ENCODE measurements at places on chromosomes 5 and 9.

- no peak for DNase-seq
Observed at GRCh38 chr9:85602742-85603141, 139.0 kb downstream of the AGTPBP1 start.

GRCh38 chr5:43191740-43192557 is at the start of gene NIM1K:
Gene NIM1K, plus strand, starts transcription at chr5:43192225. Its CDS starts 53,551 bp downstream, at chr5:43245776.
- DNase-seq, result no peak

DNA sequence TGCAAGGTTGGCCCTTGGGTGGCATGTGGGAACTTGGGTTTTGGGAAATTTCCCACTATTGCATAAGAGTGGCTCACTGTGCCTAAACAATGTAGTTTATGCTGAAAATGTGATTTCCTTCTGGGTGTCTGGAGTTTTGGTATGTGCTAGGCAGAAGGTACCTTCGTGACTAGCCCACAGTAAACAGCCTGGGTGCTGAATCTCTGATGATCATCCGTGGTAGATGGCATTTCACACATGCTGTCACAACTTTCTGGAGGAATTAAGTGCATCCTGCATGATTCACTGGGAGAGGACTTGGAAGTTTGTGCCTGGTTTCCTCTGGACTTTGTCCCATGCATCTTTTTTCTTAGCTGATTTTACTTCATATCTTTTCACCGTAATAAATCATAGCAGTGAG is 64.5 kb downstream of the LNPEP start:
- DNase-seq, result no peak

GRCh38 chr5:61525512-61526206 is 193.6 kb downstream of the ZSWIM6 start:
- no peak for DNase-seq

GRCh38 chr5:114612406-114612805 is 250.5 kb downstream of the KCNN2 start:
- no peak for DNase-seq

DNA sequence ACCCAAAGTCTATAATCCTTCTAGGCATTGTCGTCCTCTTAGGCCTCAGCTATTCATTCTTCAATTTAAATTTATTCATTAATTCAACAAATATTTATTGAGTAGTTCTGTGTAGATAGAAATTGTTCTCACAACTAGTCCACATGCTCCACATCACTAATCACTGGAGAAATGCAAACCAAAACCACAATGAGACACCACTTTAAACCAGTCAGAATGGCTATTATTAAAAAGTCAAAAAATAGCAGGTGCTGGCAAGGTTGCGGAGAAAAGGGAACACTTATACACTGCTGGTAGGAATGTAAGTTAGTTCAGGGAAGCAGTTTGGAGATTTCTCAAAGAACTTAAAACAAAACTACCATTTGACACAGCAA is 51.1 kb upstream of the TNFSF15 start:
- no peak for DNase-seq

- DNase-seq, result no peak
Observed at GRCh38 chr9:126605792-126606482, 7.8 kb upstream of the LMX1B start.

DNA sequence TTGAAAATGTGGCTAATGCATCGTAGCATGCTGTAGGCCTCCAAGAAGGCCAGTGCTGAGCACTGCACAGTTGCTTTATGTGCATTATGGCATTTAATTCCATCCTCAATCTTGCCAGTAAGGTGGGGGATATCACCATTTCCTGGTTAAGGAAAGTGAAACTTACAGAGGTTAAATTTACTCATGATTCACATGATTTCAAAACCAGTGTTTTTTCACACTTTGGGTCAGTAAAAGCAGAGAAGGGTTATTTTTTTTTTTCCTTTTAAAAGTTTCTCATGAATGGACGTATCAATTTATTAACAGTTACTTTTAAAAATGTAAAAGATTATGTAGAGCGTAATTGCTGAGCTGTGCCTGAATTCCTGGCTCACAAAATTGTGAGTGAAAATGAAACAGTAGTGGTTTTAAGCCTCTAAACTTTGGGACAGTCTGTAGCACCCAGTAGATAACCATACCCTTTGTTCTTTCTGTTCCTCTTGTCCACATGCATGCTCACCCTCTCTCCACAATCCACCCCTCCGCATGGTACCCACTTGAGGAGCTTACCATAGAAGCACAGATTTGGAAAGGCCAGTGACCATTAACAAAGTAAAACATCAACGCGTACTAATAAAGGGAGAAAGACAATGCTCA is 21.2 kb downstream of the MAST4 start:
- DNase-seq, result peak; percentile 38

GRCh38 chr9:25994605-25995004 is 316.4 kb upstream of the TUSC1 start:
- no peak for DNase-seq

- DNase-seq, result no peak
Observed at GRCh38 chr9:80030801-80031200, 459.0 kb downstream of the TLE4 start.

DNA sequence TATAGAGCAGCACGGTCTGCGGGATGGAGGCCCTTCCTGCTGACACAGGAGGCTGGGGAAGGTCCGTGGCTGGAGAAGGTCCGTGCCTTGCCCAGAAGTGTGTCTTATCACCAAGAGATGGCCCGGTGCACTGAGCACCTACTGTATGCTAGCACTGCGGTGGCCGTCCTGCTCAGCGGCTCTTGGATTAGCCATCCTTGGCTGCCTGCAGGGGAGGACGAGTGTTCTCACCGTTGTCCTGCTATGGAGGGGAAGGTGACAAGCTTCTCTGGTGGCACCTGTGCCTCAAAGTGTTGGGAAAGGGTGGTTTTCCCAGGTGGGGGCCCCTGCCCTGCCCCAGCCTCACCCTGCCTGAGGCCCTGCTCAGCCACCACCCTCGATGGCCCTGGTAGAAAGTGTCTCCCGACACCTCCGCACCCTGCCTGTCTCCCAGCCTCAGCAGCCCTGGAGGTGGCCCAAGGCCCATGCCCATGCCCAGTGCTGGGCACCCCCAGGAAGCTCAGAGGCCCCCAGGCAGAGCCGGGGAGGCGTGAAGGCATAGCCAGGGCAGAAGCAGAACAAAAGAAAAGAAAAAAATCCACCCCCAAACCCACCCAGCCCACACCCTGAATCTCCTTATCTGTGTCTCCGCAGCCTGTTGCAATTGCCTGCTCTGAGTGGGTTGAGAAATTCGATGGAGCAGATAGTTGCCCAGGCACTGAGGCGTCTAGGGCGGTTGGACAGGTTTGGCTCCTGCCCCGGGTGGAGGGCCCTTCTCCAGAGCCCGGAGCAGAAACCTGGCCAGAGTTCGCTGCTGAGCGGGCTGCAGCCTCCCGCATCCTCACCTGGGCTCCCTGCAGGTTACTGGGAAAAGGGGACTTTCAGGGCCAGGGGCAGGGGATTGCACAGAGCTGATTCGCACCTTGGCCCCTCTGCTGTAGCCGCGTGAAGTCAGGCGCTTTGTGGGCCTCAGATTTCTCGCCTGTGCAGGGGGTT is 30.5 kb downstream of the RXRA start:
- no peak for DNase-seq

- no peak for DNase-seq
Observed at GRCh38 chr9:89153232-89154017, 25.2 kb downstream of the SHC3 start.

DNA sequence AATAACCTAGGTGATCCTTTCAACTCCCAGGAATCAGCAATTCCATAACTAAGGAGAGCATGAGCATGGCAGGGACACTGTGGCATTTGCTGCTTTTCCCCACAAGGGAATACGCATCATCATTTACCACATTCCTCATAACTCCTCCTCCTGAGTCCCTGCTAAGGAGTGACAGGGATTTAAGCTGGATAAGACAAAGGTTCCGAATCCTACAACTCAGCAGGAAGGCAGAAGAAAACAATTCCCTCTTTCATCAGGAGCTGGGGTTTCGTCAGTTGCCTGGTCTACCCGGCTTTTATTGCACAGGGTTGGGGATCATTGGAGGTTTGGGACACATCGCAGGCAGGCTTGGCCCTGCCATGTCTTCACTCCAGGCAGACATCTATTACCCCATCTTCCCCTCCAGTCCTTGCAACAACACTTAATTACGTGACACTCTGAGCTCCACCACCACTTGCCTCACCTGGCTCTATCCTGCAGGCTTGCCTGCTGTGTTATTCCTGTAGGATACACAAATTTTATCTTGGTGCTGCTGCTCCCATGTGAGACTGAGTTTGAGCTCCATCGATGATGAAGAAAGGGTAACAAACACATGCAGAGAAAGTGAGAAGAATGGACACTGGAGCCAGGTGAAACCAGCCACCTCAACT is 563.0 kb upstream of the KLF4 start:
- DNase-seq, result no peak

GRCh38 chr9:78038620-78039300 is 7.1 kb upstream of the GNAQ start:
- no peak for DNase-seq

DNA sequence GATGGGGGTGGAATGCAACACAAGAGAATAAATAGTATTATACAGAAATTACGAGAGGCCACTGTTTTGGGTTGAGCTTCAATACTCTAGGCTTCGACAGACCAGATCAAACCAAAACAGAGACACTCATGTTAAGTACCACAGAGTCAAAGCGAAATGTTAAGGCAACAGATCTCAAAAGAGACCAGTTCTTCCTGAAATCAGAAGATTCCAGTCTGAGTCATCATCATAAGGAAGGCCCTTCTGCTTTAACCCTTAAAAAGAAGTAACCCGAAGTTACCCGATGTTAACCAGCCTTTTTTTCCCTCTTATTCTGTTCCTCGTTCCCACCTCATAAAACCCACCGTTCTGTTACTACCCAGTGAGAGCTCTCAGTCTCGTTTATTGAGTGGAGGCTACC is 75.9 kb downstream of the SFXN1 start:
- no peak for DNase-seq

- DNase-seq, result no peak
Observed at GRCh38 chr9:114911167-114911821, 19.1 kb downstream of the TNFSF8 start.

GRCh38 chr9:133238272-133238850 is 29.3 kb upstream of the OBP2B start:
- no peak for DNase-seq

- DNase-seq, result no peak
Observed at GRCh38 chr9:19233344-19233743, 2.9 kb downstream of the DENND4C start.

DNA sequence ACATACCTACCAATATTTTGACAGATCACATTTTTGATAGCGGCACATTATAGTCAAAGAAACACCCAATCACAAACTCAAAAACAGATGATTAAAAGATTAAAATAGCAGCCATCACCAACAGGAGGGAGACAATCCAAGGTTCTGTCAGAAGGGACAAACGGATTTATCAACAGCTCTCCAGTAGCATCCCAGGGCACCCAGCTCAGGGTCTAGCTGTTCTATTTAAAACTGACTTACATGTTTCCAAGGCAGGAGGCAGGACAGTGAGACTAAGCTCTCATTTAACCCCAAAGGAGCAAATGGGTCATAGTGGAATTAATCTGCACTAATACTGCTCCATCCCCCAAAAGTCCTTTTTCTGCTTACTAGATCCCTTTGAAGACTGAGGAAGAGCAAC is 3.2 kb downstream of the AGTPBP1 start:
- no peak for DNase-seq
